ENCODE measurements at places on chromosomes 1 and 21.

GRCh38 chr1:248627971-248628844 lies 6.7 kb downstream of the OR2T11 start:
- no peak for DNase-seq

GRCh38 chr1:111347026-111347425 lies 56.4 kb downstream of the CHIA start:
- DNase-seq, result no peak

DNA sequence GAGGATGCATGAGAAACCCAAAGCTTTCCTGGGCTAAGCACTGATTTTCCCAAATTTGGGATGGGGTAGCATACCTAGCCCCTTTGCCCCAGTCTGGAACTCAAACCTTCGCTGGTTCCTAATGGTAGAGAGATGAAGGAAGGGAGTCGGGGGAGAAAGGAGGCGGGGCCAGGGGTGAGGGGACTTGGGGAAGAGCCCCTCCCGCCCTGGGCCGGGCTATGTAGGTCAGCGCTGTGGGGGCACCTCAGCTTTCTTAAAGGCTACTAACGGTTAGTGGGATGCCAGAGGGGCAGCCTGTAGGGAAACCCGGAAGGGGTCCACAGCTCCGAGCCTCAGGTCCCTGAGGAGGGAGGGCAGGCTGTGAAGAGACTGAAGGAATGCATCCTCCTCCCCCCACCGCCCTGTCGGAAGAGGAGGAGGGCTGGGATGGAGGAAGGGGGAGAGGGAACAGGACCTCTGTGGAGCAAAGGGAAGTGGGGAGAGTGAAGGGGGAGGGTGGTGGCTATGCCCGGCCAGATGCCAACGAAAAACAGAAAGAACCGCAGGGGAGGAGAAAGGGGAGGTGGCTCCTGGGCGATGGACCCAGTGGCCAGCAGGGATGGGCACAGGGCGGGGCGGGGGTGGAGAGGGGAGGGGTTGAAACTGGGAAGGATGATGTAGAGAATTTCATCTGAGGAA lies 1.3 kb downstream of the CADM3 start:
- no peak for DNase-seq

DNA sequence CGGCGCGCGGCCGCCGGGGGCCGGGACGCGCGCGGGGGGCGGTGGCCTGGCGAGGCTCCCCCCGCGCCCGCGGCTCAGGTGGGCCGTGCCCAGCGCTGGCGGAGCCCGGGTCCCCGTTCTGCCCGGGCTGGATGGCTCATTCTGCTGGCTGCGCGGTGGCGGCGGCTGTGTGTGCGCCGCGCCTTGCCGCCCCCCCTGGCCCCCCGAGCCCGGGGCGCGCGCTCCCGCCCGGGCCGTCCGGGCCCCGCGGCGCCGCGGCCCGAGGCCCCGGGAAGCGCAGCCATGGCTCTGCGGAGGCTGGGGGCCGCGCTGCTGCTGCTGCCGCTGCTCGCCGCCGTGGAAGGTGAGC lies at the start of gene EPHB2:
Gene EPHB2, plus strand, starts transcription at position 139 of the 349 bp plus-strand sequence. Its CDS starts 144 bp downstream, at position 283.
- DNase-seq, result no peak

Data from hypothalamus (tissue), 51 donors.